ENCODE measurements at places on chromosomes 11 and 22.

GRCh38 chr11:95426823-95427462, 195.9 kb upstream of the SESN3 start:
- DNase-seq, result no peak

DNA sequence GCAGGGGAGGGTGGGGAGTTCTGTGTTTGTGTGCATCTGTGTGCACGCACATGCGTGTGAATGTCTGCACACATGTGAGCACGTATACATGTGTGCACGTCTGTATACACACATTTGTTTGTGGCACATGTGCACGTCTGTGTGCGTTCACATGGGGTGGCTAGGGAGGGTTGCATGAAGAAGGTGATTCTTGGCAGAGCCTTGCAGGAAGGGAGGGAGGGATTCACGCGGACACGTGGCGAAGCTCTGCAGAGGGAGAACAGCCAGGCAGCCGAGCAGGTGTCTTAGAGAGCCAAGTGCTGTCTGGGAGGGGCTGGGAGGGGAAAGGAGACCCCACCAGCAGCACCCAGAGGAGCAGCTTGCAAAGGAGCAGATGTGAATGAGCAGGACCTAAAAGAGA, 372.1 kb downstream of the BRD1 start:
- no peak for DNase-seq

GRCh38 chr22:45678961-45679912, 7.6 kb downstream of the ATXN10 start:
- no peak for DNase-seq

GRCh38 chr11:124297921-124298320, 15.8 kb downstream of the OR8D1 start:
- no peak for DNase-seq
